ENCODE measurements at places on chromosomes 11 and 22. TPM values are rescaled to one million over a fixed set of nuclear protein-coding genes. Genes with fewer than 3 reads are reported as not detected.

MIOX gene
- total RNA-seq, result not detected

INSC gene
- total RNA-seq, result under 0.01 TPM

ARHGAP20 gene
- 4.2 TPM for total RNA-seq

OR5A1 gene
- not detected for total RNA-seq

IGSF9B gene
- under 0.01 TPM for total RNA-seq

KLHL35 gene
- 3.2 TPM for total RNA-seq

MB gene
- not detected for total RNA-seq

CDKN1C gene
- total RNA-seq, result 3.9 TPM

SAAL1 gene
- total RNA-seq, result 17.4 TPM

LSP1 gene
- total RNA-seq, result not detected

GP1BB gene
- total RNA-seq, result 0.86 TPM

CSNK2A3 gene
- total RNA-seq, result 2.3 TPM

BDNF gene
- total RNA-seq, result 20.6 TPM

CCDC73 gene
- not detected for total RNA-seq

OR10D3 gene
- not detected for total RNA-seq

OR2AG1 gene
- not detected for total RNA-seq

BIK gene
- 0.86 TPM for total RNA-seq

PRG3 gene
- total RNA-seq, result not detected

ACCS gene
- 12.6 TPM for total RNA-seq

CLMP gene
- total RNA-seq, result 115 TPM

SNX32 gene
- total RNA-seq, result under 0.01 TPM

PLCB3 gene
- 66.5 TPM for total RNA-seq

MPEG1 gene
- total RNA-seq, result not detected

Measured in fibroblast of villous mesenchyme (primary cell).